Fibroblast of skin of left quadriceps (primary cell): ENCODE measurements at places on chromosomes 1 and 21.

GRCh38 chr1:23977854-23978191 lies 2.3 kb downstream of the SRSF10 start:
- DNase-seq = no peak

- DNase-seq = no peak
Observed at GRCh38 chr1:220928320-220928719, 49.1 kb downstream of the HLX start.

DNA sequence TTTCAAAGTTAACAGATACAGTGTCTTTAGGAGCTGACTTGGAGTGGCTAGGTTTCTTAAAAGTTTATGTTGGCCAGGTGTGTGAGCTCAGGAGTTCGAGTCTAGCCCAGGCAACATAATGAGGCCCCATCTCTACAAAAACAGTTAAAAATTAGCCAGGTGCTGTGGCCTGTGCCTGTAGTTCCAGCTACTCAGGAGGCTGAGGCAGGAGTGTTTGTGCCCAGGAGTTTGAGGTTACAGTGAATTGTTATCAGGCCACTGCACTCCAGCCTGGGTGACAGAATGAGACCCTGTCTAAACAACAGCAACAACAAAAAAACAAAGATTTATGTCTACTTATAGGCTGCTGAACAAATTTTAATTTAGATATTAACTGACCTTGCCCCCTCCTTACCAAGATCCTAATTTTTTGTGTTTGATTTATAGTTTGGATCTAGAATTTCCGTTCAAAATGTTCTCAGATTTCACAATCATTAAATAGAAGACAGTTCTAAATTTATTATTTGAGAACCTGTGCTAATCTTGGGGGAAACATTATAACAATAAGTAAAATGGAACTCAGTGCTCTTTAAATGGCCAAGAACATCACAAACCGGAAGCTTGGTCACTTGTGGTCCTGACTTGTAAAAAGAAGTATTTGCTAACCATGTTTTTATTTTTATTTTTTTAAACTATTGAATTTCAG lies 67.8 kb downstream of the POU2F1 start:
- no peak for DNase-seq

GRCh38 chr1:23980728-23981070 lies 572 bp upstream of the SRSF10 start:
- no peak for DNase-seq

DNA sequence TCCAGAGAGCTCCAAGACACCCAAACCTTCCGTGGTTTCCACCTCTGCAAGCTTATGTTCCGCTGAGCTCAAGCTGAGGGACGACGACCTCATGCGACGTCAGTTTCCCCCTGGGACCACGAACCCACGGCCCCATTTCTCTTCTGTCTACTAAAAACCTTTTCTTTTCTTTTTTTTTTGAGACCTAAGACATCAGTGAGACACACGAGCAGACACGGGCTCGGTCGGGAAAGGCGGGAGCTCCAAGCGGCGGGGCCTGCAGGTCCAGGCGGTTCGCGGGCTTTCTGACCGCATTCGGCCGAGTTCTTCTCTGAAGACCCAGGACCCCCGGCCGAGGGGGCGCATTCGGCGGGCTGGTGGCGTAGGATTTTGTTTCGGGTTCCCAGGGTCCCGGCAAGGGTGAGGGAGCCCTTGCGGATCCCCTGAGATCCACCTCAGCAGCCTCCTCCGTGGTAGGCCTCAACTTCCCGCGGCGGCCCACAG lies 402 bp downstream of the C21orf58 start:
- DNase-seq = no peak
